ENCODE measurements at places on chromosomes 5 and 9.

DNA sequence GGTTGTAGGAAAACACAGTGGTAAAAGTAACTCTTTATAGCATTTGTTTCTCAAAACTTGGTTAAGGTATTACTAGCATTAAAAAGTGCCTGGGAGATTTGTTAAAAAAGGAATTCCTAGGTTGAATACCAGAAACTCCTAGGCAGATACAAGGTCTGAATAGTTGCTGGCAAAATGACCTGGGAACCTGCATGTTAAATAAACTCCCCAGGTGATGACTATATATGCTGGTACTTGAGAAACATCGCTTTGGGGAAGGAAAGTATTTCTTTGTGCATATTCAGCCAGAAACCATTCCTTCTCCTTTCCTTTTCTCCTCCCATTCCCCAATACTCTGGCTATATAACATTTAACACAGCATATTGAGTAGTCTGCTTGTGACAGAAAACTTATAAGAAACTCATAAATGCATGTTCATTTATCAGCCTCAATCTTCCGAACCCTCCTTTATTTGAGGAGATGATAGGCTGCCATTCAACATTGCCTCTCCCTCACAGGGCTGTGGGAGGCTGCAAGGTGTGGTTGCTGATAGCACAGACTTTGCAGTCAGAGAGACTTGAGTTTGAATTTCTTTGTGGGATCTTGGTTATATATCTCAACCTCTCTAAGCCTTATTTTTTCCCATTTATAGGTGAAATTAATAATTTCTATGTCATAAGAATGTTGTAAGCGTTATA, 28.7 kb downstream of the PCSK1 start:
- H3K4me3 ChIP-seq = no peak overlapping the region
- no peak for DNase-seq
- H3K4me1 ChIP-seq = no peaks in the 10 kb centered on the region
- peaks cover 2% of the 10 kb centered on the region for H3K27me3 ChIP-seq

DNA sequence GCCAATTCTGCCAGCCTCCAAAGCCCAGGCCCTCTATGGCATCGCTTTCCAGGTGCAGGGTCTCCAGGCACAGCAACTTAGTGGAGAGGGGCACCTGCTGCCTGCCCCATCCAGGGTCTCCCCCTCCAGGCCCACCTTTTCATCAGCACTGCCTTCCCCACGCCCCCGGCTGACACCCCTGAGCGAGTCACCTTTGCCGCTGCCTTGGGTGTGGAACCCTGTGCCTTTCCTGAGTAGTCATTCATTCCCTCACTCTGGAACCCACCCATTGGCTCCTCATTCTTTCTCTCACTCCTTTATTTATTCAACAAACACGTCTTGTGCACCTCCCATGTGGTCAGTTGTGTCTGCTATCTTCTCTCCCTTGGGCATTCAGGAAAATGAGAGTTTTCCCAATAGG, 14.5 kb upstream of the RPL26L1 start:
- no peak overlapping the region for H3K4me3 ChIP-seq
- H3K36me3 ChIP-seq = no peaks in the 10 kb centered on the region
- no peaks in the 10 kb centered on the region for H3K27me3 ChIP-seq
- H3K27ac ChIP-seq = no peak overlapping the region
- no peaks in the 10 kb centered on the region for H3K4me1 ChIP-seq
- no peak for DNase-seq

GRCh38 chr9:116383133-116383532, 229.5 kb downstream of the PAPPA start:
- no peaks in the 10 kb centered on the region for H3K4me1 ChIP-seq
- no peaks in the 10 kb centered on the region for H3K36me3 ChIP-seq
- DNase-seq = no peak
- H3K27me3 ChIP-seq = no peaks in the 10 kb centered on the region
- H3K4me3 ChIP-seq = no peak overlapping the region

- no peaks in the 10 kb centered on the region for H3K27me3 ChIP-seq
- no peak overlapping the region for H3K4me3 ChIP-seq
- no peak overlapping the region for H3K27ac ChIP-seq
Observed at GRCh38 chr5:150114773-150115408, 28.5 kb upstream of the CSF1R start.

GRCh38 chr9:113523421-113524141, 60.1 kb downstream of the RGS3 start:
- H3K4me1 ChIP-seq = peaks cover 80% of the 10 kb centered on the region
- H3K4me3 ChIP-seq = peak overlapping the region; percentile 33
- no peaks in the 10 kb centered on the region for H3K27me3 ChIP-seq
- peaks cover 3% of the 10 kb centered on the region for H3K36me3 ChIP-seq
- peak; percentile 66 for DNase-seq
- no peak overlapping the region for H3K27ac ChIP-seq

GRCh38 chr9:115289757-115290208, 171.8 kb upstream of the TNC start:
- no peaks in the 10 kb centered on the region for H3K27me3 ChIP-seq
- H3K36me3 ChIP-seq = no peaks in the 10 kb centered on the region
- H3K27ac ChIP-seq = no peak overlapping the region

GRCh38 chr5:54186912-54187445, 123.4 kb downstream of the ARL15 start:
- DNase-seq = no peak
- H3K4me3 ChIP-seq = no peak overlapping the region
- H3K36me3 ChIP-seq = no peaks in the 10 kb centered on the region
- H3K27me3 ChIP-seq = no peaks in the 10 kb centered on the region
- no peaks in the 10 kb centered on the region for H3K4me1 ChIP-seq
- no peak overlapping the region for H3K27ac ChIP-seq

DNA sequence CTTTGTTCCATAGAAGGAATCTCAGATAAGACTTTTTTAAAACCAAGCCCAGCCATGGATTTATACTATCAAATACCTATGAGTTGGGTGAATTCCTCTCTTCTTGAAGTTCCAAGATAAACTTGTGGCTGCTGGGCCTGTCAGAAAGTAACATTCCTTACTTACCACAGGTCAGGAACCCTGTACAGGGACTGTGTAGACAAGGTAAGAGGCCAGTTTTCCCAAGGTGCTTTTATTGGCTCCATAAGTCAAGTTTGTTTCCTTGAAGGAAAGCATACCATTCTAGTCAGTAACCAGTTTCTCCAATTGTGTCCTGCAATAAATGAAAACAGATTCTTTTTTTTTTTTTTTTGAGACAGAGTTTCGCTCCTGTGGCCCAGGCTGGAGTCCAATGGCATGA, 8.8 kb upstream of the CLTB start:
- no peak overlapping the region for H3K4me3 ChIP-seq
- no peaks in the 10 kb centered on the region for H3K4me1 ChIP-seq
- H3K27ac ChIP-seq = no peak overlapping the region

GRCh38 chr5:35804841-35805240, 51.9 kb upstream of the IL7R start:
- H3K4me3 ChIP-seq = no peak overlapping the region
- no peaks in the 10 kb centered on the region for H3K27me3 ChIP-seq
- no peaks in the 10 kb centered on the region for H3K36me3 ChIP-seq
- H3K27ac ChIP-seq = no peak overlapping the region
- H3K4me1 ChIP-seq = peaks cover 51% of the 10 kb centered on the region

Measured in CD8-positive, alpha-beta memory T cell (primary cell).